ENCODE measurements at places on chromosomes 5 and 9. TPM values are rescaled to one million over a fixed set of nuclear protein-coding genes. Genes with fewer than 3 reads are reported as not detected.

Gene COL5A1
- total RNA-seq = 56.0 TPM

GRCh38 chr5:180472269-180472668 lies 21.9 kb upstream of the CNOT6 start:
- DNase-seq = no peak

GRCh38 chr5:78095125-78095524 lies 199.4 kb downstream of the AP3B1 start:
- DNase-seq = no peak

- DNase-seq = no peak
Observed at GRCh38 chr5:130077007-130077406, 172.7 kb downstream of the CHSY3 start.

- no peak for DNase-seq
Observed at GRCh38 chr5:112192866-112193265, 226.2 kb downstream of the EPB41L4A start.

GRCh38 chr5:158840193-158840592 lies 259.5 kb downstream of the EBF1 start:
- DNase-seq = peak; percentile 58

- DNase-seq = peak; percentile 56
Observed at GRCh38 chr5:97751540-97751939, 568.5 kb upstream of the RIOK2 start.

DNA sequence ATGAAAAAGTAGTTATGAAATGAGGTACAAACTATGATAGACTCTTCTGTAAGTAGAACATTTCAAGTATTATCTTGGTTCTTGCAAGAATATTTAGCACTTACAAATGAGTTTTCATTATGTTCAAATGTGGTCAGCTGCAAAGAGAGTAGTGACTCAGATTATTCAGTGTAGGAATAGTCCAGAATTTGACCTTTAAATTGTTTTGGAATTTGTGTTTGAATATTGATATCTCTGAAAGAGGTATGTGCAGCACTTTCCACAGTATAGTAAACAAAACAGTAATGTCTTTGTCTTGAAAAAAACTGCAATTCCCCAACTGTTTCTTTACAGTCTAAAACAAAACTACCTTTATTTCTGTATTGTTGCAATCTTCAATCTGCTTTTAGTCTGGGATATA lies 56.1 kb downstream of the WDR70 start:
- peak; percentile 36 for DNase-seq

DNA sequence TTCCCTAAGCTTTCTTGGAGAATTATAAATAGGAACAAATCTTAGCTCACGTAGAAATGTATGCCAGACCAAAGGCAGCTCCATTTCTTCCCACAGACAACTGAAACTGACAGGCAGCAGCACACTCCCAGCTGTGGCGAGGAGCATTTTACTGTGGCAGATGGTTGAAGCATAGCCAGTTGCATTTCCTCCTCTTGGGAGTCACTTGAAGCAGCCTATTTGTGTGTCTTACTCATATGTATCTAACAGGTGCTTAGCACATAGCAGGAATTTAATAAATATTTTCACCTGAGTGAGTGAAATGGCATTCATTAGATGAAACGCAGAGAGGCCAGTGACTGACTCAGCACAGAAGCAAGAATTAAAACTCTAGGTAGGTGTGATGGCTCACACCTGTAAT lies 12.3 kb upstream of the MTMR12 start:
- peak; percentile 86 for DNase-seq

- no peak for DNase-seq
Observed at GRCh38 chr5:135600971-135601381, 22.2 kb upstream of the CXCL14 start.

Gene FOXD4L3
- total RNA-seq = not detected

Gene NUTM2G
- total RNA-seq = not detected

DNA sequence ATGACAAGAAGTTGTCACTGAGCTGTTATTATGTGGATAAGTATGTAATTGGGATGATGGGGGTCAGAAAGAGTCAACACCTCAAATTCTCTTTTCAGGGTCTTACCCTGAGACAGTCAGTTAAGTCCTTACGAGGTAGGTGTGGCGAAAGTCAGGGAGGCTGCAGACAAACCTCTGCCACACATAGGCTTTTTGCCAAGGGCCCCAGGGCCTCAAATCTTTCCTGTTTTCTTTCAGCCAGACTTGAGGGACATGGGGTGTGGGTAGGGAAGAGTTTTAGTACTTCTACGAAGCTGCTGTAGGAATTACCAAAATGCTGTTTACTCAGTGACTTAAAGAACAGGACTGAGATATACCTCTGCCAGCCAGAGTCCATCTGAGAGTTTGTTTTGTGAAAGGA lies 13.8 kb downstream of the OR2S2 start:
- no peak for DNase-seq

GRCh38 chr9:116334546-116335150 lies 181.1 kb downstream of the PAPPA start:
- no peak for DNase-seq
